ENCODE measurements at places on chromosomes 12 and 14.

GRCh38 chr12:65308006-65308405, 29.5 kb downstream of the MSRB3 start:
- DNase-seq: no peak

DNA sequence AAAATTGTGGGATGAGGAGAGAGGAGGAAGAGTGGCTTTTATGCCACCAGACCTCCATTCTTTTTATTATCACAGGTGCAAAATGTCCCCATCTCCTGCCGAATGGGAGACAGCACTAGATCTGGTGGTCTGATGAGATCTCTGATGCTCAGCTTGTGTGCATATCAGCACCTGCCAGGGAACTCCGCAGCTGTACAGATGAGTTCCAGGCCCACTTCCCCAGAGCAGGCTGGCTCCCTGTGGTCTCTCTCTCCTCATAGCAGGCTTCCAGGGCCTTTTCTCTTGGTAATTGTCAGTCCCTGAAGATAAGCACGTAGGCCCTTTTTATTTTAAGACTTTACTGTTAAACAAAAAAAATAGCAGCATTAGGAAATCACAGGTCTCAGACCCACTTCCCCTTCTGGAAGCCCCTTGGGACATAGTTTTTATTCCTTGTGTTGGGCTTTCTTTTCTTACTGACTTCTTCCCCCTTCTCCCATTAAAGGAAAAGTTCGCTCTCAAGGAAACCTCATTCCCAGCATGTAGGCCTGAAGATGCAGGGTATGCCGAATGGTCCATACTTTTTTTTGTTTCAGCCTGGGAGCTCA, 4.5 kb upstream of the TBC1D30 start:
- DNase-seq: no peak

GRCh38 chr14:94172545-94172944, 1.6 kb upstream of the PPP4R4 start:
- no peak for DNase-seq

DNA sequence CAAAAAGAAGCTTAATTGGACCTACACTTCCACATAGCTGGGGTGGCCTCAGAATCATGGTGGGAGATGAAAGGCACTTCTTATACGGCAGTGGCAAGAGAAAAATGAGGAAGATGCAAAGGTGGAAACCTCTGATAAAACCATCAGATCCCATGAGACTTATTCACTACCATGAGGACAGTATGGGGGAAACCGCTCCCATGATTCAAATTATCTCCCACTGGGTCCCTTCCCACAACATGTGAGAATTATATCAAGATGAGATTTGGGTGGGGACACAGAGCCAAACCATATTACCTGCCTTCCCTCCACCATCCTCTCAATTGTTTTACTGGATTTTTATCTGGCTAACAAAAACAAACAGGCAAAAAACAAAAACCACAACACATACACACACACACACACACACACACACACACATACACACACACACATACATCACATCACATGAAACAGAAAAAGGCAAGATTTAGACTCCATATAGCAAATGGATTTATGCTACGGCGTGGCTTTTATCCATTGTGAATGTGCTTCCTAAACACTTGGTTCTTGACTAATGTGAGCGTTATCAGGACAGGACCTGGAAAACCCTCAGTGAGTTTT, 66.7 kb downstream of the ZFP36L1 start:
- no peak for DNase-seq

GRCh38 chr14:83940253-83940652, 1589.7 kb upstream of the FLRT2 start:
- DNase-seq: no peak

GRCh38 chr14:105460116-105460515, 14.5 kb upstream of the CRIP2 start:
- no peak for DNase-seq

DNA sequence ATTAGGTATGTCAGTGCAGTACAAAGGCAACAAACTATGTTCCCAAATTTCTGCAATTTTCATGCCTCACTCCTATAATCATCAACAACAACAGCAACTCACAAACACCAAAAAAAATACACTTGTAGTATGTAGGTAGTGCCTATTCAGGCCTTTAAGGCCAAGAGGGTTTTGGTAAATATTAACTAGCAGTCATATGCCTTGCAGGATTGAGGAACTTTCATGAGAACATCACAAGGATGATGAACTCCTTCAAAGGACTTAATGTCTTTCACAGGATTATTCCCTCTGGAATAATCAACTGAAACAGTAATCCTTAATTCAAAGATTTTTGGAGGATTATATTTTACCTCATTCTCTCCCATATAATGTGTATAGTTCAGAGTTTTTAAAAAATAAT, 293.8 kb downstream of the NOVA1 start:
- no peak for DNase-seq

- DNase-seq: no peak
Measured at GRCh38 chr12:91608542-91608941, 425.9 kb upstream of the DCN start.

Data from activated CD4-positive, alpha-beta T cell treated with anti-CD3 and anti-CD28 coated beads for 1 hour (primary cell).